ENCODE measurements at places on chromosomes 1 and 21.
A peak's percentile ranks its signal among the peaks of the same experiment; 100 is the strongest.

GRCh38 chr1:28358716-28359115 is 10.8 kb upstream of the PHACTR4 start:
- DNase-seq, result no peak

DNA sequence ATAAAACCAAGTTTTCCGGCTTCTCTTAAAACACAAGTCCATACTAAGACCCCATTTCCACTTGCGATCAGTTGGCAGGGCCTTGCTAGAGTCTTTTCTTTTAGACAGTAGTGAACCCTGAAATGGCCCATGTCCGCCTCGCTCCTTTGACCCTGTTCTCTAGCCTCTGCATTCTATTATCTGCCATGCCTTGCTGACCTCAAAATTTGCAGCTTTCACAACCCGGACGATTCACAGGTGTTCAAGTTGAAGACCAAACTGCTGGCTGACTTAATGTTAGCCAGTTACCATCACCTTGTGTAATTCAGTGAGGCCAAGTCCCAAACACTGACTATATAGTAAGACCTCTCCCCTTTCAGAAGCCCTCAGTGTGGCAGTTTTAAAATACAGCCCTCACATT is 174.2 kb downstream of the PCP4 start:
- no peak for DNase-seq

GRCh38 chr1:76901158-76901767 is 34.0 kb downstream of the ST6GALNAC5 start:
- no peak for DNase-seq

DNA sequence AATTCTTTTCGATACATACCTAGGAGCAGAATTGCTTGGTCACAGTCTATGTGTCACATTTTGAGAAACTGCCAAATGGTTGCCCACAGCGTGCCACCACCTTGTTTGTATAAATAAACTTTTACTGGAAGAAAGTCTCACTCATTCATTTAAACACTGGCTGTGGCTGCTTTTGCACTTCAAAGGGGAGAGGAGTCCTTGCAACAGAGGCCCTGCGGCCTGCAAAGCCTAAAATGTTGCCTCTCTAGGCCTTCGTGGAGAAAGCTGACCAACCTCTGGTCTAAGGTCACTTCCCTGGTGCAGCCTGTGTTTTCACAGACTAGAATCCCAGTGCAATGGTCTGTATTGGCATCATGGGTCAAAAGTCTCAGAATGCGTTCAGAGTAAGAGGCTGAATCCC is 8.3 kb downstream of the RIPK4 start:
- no peak for DNase-seq

- DNase-seq, result no peak
Measured at GRCh38 chr1:94974824-94975223, 47.9 kb upstream of the CNN3 start.

DNA sequence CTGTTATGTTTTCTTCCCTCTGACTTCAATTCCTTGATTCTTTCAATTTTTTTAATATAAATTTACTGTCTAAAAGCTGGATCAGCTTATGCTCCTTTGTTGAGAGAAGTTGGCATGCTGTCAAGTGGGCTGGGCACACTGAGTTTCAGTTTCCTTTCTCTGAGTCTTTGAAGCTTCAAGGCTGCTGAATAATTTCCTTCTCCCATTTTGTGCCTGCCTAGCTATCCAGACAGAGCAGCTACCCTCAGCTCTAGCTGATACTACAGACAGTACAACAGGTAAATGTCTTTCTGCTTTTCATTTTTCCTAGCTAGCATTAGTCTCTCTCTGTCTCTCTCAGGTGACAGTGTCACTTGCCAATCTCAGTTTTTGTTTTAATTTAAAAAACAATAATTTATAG is at the start of gene IFI44:
IFI44 (plus strand) TSS at position 204 of the 400 bp plus-strand sequence. CDS start 365 bp downstream, outside the sequence.
- DNase-seq, result peak; percentile 32

GRCh38 chr1:62117018-62117750 is 77.5 kb upstream of the L1TD1 start:
- no peak for DNase-seq

- no peak for DNase-seq
Measured at GRCh38 chr1:16241221-16241708, 4.3 kb upstream of the CPLANE2 start.

GRCh38 chr1:908661-909060 is 15.1 kb upstream of the SAMD11 start:
- DNase-seq, result no peak
